ENCODE measurements at places on chromosomes 3 and 15. TPM values are rescaled to one million over a fixed set of nuclear protein-coding genes. Genes with fewer than 3 reads are reported as not detected.
A peak's percentile ranks its signal among the peaks of the same experiment; 100 is the strongest.

DNA sequence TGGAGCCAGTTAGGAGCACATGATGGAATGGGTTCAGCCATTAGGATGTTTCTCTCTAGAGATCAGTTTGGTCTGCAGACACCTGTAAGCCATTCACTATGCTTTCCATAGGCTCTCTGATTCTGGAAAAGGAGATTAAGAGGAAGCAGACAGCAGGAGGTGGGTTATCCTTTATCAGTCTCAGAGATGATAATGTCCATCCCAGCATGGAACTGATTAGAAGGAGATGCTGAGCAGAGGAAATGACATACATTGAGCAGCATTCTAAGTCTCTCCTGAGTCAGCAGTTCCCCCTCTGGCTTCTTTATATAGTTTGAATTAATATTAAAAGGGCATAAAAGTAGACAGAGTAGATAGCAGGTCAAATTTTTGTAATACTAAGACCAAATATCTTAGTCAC, 591.1 kb downstream of the GBE1 start:
- DNase-seq = no peak
- no peaks in the 10 kb centered on the region for H3K27me3 ChIP-seq
- no peak overlapping the region for H3K27ac ChIP-seq
- H3K4me3 ChIP-seq = no peak overlapping the region
- H3K4me1 ChIP-seq = no peaks in the 10 kb centered on the region

DNA sequence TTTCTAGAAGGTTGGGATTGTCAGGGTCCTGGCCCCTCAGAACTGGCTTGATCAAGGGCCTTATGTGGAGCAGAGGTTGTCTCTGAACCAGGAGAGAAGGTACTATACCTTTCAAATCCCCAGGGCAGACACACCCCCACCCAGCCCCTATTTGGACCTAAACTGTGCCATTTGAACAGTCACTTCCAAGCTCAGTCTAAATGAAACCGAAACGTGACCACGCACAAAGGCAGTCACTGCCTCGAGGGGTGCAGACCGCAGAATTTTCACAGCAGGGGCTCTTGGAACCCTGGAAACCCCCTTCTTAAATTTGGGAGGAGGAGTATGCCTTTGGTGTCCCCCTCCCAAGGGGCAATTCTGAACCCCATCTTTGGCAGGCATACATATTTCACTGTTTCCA, 53.7 kb downstream of the GRIP2 start:
- H3K27ac ChIP-seq = no peak overlapping the region
- H3K27me3 ChIP-seq = no peaks in the 10 kb centered on the region
- DNase-seq = no peak

DNA sequence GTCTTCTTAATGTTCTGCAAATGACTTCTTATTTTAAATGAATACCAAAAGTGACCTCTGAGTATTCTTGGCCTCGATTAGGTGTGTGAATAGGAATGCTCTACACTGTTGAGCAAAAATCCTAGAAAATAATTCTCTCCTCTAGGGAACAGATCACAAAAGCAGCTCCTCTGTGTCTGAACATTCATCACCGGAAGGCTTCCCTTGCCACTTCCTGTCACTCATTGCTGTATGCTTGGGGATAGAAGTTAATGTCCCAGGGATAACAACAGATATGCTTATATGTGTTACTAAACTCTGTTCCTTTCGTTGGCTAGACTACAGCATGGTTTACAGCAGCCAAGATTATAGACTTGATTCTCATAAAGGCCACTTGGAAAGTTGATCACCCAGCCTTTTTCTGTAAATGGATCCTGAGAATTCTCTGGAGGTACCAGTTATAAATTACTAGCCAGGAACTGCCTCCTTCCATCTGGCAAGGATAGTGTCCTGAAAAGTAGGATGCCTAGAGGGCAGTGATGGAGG, 16.0 kb upstream of the PTX3 start:
- no peak for DNase-seq
- H3K4me3 ChIP-seq = no peak overlapping the region
- H3K4me1 ChIP-seq = peaks cover 31% of the 10 kb centered on the region
- no peaks in the 10 kb centered on the region for H3K27me3 ChIP-seq
- H3K27ac ChIP-seq = no peak overlapping the region

GRCh38 chr3:63768888-63769287, 50.2 kb upstream of the C3orf49 start:
- no peaks in the 10 kb centered on the region for H3K27me3 ChIP-seq
- DNase-seq = no peak
- H3K4me3 ChIP-seq = no peak overlapping the region
- 0 out of 2 replicates have a peak, but pooled peaks cover under 1% of the 10 kb centered on the region for H3K4me1 ChIP-seq

DNA sequence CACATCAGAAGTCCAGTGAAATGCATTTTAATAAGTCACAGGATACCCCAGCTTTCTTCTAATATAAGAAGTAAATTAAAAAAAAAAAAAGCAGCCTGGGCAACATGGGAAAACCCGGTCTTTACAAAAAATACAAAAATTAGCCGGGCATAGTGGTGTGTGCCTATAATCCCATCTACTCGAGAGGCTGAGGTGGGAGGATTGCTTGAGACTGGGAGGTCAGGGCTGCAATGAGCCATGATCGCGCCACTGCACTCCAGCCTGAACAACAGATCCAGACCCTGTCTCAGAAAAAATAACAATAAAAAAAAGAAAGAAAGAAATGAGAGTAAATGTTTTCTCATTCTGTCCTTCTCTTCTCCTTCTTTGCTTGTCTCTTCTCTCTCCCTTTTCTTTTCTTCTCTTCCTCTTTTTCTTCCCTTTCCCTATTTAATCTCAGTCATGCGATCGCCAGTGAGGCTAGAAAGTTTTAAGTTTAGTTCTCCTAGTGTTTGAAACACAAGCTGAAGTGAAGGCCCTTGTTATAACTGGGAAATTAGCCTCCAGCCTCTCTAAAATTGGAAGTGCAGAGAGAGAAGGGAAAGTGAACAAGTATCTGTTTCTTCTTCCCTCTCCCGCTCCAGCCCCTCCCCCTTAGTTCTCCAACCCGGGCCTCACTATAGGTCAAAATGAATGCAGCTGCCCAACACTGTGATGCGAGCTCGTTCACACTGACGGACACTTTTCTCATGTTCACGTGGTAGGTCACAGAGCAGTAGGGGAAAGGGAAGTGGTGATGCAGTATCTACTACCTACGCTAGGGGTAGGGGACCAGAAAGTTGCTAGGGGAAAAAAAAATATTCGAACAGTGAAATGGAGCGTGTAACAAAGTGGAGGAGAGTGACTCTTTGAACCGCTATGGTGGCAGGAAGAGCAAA, 23.5 kb upstream of the TSC22D2 start:
- no peaks in the 10 kb centered on the region for H3K27me3 ChIP-seq
- no peak for DNase-seq
- no peak overlapping the region for H3K4me3 ChIP-seq
- H3K4me1 ChIP-seq = peaks cover 10% of the 10 kb centered on the region

TCAIM gene
- 13.9 TPM for polyA plus RNA-seq

GRCh38 chr3:136957751-136958288, at the start of gene IL20RB:
IL20RB (plus strand) TSS chr3:136957983; CDS start chr3:136958114, 131 bp downstream.
- H3K4me1 ChIP-seq = peaks cover 70% of the 10 kb centered on the region
- DNase-seq = peak; percentile 97
- peak within 1 kb of the TSS; percentile 75 for H3K27ac ChIP-seq
- H3K4me3 ChIP-seq = peak within 1 kb of the TSS; percentile 85

- H3K4me1 ChIP-seq = peaks cover 18% of the 10 kb centered on the region
- H3K36me3 ChIP-seq = no peaks in the 10 kb centered on the region
- H3K27me3 ChIP-seq = no peaks in the 10 kb centered on the region
- no peak overlapping the region for H3K4me3 ChIP-seq
Measured at GRCh38 chr15:95446854-95447253, 883.6 kb upstream of the NR2F2 start.

NKTR gene
- 25.8 TPM for polyA plus RNA-seq

ARMC8 gene
- 31.2 TPM for polyA plus RNA-seq

DNA sequence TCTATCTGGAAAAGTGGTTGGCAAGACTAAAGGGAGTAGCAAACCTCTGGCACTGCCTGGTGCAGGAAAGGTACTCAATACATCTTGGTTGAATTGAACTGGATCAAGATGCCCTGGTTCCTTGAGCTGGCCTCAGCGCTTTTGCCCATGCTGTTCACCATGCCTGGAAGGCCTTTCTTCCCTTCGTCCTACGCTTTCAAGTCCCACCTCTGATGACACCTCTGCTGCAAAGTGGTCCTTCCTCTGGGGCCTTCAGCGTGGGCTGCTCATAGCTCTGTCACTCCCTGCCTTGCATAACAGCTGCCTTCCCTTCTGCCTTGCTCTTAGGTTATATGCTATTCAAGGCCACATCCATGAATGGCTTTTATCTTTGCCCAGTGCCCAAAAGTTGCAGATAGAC, 23.0 kb downstream of the ITGA11 start:
- no peaks in the 10 kb centered on the region for H3K27me3 ChIP-seq
- no peak overlapping the region for H3K27ac ChIP-seq
- H3K4me3 ChIP-seq = no peak overlapping the region
- H3K36me3 ChIP-seq = 0 out of 2 replicates have a peak, but pooled peaks cover 15% of the 10 kb centered on the region
- H3K4me1 ChIP-seq = no peaks in the 10 kb centered on the region

DNA sequence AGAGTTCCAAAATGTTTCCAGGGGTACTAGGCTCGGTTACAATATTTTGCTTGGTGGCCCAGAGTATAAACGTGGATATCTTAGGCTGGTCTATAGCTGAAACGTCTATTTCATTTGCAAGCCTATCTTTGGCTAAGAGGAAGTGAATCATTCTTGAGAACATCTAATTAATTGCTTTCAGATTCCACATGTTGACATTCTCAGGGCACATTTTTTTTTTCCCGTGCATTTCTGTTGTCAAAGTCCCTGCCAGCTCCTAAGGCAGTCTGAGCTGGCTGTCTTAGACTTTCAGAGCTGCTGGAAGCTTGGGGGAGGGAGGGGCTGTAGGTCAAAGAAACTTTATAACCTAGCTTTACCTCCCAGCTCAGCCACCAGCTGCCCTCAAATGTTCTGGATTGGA, 23.2 kb upstream of the LAMP3 start:
- no peaks in the 10 kb centered on the region for H3K27me3 ChIP-seq
- no peaks in the 10 kb centered on the region for H3K36me3 ChIP-seq
- no peak overlapping the region for H3K27ac ChIP-seq
- peak; percentile 85 for DNase-seq
- peak overlapping the region; percentile 18 for H3K4me3 ChIP-seq

DNA sequence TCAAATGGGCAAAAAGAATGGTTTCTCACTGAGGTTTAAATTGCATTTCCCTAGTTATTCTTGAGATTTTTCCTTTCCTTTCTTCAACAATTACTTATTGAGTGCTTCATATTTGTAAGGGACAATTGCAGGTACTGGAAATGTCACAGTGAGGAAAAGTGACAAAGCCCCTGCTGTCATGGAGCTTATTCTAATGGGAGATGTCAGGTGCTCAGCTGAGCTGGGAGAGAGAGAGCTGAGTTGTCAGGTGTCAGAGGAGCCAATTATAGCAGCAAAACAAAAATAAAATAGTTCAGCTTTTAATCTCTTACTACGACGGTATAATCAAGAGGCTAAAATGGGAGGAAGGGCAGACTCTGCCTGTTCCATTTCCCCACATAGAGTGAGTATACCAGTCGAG, 42.0 kb downstream of the CD86 start:
- H3K4me3 ChIP-seq = no peak overlapping the region
- DNase-seq = no peak
- no peaks in the 10 kb centered on the region for H3K4me1 ChIP-seq
- no peak overlapping the region for H3K27ac ChIP-seq

MOBP gene
- polyA plus RNA-seq = not detected

DNA sequence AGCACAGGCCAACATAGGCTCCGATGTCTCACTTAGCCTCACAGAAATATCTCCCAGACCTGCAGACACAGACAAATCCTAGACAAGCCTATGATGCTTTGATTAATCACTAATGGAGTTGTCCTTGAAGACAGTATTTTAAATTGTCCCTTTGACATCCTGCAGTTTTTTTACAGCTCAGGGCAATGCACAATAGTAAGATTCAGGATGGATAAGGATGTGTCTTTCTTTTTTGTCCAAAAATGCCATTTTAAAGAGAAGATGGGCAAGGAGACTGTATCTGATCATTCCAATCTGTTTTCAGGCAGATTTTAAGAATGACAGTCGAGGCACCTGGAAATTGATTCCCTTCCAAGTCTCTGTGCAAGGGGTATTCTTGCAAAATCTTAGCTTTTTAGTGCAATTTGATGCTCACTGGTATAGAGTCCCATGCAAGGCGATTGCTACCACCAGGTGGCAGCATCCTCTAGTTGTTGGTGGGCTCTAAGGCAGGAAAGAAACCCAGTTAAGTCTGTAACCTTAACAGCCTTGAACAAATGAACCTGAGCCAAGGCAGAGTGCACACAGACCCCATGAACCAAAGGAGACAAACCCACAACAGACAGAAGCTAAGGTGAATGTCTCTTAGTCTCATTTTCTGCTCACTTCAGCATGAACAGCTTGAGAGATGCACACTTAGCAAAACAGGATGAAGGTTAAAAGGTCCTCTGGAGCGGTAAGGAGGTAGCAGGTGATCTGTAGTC, 51.2 kb upstream of the MINAR1 start:
- no peaks in the 10 kb centered on the region for H3K36me3 ChIP-seq
- H3K4me3 ChIP-seq = no peak overlapping the region
- no peaks in the 10 kb centered on the region for H3K4me1 ChIP-seq
- peak; percentile 73 for DNase-seq
- no peaks in the 10 kb centered on the region for H3K27me3 ChIP-seq
- no peak overlapping the region for H3K27ac ChIP-seq

CHRD gene
- 0.13 TPM for polyA plus RNA-seq
